ENCODE measurements at places on chromosomes 7 and 10.
A peak's percentile ranks its signal among the peaks of the same experiment; 100 is the strongest.

DNA sequence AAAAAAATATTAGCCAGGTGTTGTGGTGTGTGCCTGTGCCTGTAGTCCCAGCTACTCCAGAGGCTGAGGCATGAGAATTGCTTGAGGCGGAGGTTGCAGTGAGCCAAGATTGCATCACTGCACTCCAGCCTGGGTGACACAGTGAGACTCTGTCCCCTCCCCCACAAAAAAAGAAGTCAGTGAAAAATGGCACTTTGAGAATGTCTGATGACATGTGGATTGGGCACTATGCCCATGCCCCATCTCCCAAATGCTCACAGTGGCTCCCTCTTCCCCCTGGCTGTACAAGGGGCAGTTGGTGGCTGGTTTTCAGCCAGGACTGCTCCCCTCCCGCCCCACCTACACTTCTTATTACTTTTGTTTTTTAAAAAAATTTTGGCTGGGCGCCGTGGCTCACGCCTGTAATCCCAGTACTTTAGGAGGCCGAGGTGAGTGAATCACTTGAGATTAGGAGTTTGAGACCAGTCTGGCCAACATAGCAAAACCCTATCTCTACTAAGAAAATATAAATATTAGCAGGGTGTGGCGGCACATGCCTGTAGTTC lies 26.1 kb downstream of the IL15RA start:
- no peak for DNase-seq

- no peak for DNase-seq
Observed at GRCh38 chr7:17501441-17502212, 203.2 kb downstream of the AHR start.

DNA sequence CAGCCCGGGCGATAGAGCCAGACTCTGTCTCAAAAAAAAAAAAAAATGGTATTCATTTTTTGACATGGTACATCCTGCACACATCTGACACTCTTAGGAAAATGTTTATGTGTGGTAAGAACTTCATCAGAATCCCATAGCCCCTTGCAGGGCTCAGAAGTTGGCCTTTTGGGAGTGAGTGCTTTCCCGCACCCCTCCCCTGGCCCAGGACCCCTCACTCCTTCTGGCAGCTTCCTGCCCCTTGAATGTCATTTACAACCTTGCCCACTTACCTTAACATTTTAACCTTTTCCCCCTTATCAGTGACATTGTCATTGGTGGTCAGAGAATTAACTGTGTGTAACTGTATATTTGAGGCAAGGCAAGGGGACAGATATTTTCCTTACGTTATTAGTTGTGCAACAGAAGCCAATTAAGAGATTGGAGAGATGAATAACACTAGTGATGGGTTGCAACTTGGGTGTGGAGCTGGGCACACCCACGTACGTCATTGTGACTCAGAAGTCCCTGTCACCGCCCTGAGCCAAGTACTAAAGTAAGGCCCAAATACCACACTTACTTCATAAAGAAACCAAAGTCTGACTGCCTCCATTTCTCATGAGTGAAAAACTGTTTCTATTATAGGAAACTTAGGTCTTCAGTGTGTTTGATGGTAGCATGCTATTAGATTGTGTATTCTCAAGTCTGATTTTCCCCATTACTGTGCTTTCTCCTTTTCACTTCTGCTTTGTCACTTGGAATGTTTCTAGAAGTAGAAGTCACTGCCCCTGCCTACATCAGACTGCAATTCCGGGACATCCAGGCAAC lies 31.6 kb downstream of the OGDH start:
- no peak for DNase-seq

GRCh38 chr7:69676247-69676646 lies 78.0 kb downstream of the AUTS2 start:
- no peak for DNase-seq

DNA sequence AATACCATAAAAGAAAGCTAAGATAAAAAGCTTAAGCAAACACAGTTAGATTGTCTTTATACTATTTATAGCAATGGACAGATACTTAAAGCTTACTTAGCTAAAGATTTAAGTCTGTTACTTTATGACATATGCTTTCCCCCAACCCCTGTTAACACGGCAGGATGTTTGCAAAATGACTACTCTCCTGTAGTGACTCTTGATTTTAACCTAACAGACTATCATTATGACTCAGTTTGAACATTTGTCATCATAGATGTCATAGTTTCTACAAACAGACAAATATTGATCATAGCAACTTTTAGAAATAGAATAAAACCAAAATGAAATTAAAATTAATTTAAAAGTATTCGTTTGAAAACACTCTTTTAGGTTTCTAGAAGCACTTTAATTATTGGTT lies 7.8 kb upstream of the COMMD3 start:
- no peak for DNase-seq

DNA sequence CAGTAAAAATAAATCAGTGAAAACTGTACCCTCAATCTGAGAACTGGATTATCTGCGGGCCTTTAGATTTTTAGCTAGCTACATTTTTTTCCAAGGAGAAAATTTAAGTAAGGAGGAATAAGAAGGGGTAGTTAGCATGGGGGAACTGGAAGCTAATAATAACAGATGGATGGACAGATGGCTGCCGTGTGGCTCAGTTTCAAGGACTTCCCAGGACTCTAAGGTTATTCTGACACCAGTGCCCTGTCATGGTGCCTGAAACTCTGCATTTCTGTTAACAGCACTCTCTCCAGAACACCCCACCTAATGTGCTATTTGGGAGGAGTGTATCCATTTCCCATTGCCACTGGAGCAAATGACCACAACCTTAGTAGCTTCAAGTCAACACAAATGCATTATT lies 75.7 kb upstream of the PDE1C start:
- DNase-seq, result no peak

DNA sequence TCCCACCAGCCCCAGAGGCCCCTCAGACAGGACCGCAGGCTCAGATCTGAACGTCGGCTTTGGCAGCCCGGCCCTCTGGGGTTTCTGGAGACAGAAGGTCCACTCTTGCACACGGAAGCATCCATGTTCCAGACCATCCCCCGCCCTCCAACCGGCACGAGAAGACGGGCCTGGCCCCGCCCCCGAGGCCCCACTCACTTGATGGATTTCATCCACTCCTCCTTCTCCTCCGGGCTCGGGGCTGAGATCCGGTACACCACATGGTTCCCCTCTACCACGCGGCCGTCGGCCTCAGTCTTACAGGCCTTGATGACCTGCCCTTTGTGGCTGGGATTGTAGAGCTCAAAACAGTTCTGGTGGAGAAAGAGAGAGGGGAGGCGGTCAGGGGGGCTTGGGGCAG lies 107.3 kb downstream of the CYTH3 start:
- no peak for DNase-seq

DNA sequence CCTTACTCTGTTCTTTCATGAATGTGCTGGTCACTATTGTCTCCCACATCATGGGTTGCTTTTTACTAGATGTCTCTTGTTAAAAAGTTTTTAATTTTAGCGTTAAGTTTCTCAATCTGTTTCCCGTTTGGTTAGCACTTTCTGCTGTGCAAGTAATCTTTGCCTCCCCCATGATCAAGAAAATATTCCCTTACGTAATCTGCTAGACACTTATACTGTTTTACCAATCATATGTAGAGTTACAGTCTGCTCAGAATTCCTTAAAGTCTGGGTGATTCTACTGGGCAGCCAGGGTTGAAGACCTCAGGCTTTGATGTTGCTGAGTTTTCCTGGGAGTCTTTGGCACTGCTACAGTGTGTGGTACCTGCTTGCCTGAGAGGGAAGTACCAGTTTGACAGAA lies 38.2 kb upstream of the RPA3 start:
- DNase-seq, result no peak

DNA sequence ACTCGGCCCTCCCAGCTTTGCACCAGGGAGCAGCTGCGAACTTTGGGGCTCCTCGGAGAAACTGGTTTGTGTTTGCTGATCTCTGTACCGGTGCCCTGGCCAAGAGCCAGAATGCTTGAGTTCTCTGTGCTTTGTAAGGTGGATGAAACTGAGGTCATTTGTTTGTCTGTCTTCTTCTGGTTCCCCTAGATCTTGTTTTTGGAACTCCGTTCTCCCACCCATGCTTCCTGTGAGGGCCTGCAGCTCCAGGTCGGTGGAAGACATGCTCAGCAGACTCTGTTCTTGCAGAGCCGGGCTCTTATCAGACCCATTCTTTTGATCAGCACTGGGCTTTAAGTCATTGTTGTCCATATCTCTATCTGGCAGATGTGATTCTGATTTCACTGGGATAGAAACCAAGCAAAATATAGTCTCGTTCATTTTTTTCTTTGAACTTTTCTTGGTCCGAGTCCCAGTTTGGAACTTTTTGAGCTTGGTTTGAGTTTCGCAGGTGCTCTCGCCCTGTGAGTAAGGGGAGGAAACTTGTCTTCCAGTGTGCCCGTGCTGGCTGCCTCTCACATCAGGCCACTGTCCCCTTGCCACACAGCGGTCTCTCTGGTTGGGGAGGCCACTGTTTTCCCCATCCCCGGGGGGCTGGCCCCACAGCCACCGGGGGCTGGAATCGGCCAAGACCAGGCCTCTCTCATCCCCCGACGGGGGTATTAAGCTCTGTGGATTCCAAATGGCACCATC lies 31.2 kb downstream of the JCAD start:
- no peak for DNase-seq

- DNase-seq, result no peak
Observed at GRCh38 chr10:35213699-35214098, 87.1 kb downstream of the CREM start.

DNA sequence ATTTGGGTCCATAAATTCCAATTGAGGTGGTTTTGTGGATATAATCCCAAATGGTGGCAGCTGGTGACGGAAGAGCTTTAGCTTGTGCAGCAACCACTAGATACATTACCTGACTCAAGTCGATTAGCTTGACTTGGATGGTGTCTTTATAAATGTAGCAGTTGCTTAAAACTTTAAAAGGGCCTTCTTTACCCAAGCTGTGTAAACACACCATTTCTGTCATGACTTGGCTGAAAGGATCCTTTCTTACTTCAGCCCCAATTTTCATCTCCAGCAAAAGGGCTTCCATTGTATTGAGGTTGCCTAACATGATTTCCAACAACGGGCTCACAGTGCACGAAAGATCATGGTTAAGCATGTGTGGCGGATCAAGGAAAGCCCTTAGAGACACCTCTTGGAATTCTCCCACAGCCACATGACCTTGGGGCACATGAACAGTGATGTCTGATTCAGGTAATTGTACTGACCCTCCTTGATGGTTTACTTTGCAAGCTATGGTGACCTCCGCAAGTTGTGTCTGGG lies 57.9 kb downstream of the MACC1 start:
- DNase-seq, result no peak

DNA sequence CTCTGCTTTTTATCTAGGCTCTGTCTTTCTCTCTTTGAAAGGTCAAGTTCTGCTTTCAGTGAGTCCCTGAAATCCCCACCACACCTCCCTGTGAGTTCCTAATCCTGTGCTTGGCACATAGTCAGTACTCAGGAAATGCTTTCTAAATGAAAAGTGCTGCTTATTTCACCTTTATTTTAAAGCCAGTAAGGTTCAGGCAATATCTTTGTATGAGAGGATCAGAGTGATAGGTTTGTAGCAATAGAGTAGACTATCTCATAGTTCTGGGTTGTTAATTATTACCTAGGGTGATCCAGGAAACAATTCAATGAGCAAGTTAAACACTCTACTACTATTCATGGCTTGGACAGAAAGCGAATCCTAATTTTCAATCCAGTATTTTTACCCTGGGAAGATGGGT lies 7.4 kb upstream of the LAMB1 start:
- no peak for DNase-seq

DNA sequence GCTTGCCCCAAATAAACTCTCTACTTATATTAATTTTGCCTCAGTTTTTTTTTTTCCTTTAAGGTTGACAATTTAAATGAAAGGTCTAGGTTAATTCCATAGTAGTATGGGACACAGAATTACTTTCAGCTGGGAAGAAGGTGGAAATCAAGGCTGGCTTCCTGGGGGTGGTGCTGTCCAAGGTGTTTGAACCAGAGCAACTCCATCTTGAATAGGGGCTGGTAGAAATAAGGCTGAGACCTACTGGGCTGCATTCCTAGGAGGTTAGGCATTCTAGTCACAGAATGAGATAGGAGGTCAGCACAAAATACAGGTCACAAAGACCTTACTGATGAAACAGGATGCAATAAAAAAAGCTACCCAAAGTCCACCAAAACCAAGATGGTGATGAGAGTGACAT lies 1190.8 kb upstream of the AUTS2 start:
- DNase-seq, result no peak

DNA sequence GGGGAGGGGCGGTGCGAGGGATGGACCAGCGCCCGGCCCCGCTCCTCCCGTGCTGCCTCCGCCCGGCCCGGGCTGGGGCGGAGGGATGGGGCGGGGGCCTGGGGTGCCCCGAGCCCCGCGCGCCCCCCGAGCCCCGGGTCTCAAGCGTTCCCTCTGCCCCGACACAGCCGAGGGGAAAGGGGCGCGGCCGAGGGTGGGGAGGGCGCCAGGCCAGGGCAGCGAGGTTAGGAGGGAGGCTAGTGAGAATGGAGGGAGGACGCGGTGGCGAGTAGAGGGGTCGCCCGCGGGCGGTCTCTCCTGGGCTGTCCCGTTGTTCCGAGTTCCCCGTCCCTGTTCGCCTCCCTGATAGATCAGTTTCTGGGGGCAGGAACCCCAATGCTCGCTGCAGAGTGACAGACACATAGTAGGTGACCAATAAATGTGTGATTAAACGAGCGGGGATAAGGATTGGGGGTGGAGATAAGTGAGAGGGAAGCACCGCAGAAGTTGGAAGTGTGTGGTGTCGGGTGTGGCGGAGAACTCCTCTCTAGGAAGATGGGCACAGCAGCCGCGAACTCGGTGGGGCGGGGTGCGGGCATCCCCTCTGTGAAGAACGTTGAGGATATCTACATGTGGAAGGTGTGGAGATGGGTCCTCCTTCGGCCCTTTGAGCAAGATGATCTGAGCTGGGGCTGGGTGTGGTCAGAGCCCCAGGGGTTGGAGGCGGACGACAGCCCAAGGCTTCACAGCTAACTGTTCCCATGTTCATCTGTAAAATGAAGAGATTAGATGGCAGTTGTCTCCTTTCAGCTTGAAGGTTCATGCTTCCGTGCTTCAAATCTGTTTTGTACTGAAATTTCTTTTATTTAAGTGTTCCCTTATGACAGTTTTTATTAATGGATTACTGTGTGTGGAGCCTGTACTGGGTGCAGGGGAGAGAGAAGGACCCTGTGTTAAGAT lies 580 bp downstream of the ZNF775 start:
- no peak for DNase-seq

DNA sequence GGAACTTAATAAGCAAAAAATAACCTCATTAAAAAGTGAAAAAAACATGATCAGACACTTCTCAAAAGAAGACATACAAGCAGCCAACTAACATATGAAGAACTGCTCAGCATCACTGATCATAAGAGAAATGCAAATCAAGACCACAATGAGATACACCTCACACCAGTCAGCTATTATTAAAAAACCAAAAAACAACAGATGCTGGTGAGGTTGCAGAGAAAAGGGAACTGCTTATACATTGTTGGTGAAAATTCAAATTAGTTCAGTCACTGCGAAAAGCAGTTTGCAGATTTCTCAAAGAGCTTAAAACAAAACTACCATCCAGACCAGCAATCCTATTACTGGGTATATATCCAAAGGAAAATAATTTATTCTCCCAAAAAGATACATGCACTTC lies 513.3 kb downstream of the MDFIC start:
- no peak for DNase-seq

- DNase-seq, result peak; percentile 36
Observed at GRCh38 chr7:100626530-100627237, 14.3 kb downstream of the MOSPD3 start.
